ENCODE measurements at places on chromosomes 2 and 18.

DNA sequence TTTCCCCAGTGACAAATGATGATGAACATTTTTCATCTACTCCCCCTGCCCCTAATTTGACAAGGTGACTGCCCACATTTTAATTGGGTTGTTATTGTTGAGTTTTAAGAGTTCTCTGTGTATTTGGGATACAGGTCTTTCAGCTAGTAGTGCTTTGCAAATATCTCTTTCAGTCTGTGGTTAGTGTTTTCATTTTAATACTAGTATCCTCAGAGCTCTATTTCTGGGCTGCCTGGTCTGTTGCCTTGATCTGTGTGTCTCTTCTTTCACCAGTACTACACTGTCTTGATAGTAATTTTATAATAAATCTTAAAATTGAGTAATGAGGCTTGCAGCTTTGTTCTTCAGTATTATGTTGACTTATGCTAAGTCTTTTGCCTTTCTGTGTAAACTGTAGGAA lies 19.7 kb downstream of the EIF5B start:
- no peak for DNase-seq

GRCh38 chr2:54423213-54423612 lies 32.9 kb upstream of the SPTBN1 start:
- DNase-seq, result no peak

- no peak for DNase-seq
Observed at GRCh38 chr2:5140347-5140746, 551.8 kb upstream of the SOX11 start.

DNA sequence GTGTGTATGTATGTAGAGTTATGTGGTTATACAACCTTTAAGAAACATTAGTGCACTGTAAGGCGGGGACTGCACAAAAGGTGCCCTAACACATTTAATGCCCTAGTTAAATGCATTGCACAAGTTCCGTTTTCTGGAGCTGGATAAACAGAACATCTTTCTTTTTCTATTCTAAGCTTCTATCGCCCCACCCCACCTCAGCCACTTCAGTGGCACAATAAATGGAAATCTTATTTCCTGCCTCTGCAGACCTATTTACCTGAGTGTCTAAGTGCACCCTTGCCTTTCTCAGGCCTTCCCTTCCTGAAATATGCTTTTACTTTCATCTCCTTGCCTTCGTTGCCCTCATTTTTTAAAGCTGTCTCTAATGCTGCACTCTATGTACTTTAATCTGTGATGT lies 123.5 kb downstream of the TANC1 start:
- DNase-seq, result no peak

DNA sequence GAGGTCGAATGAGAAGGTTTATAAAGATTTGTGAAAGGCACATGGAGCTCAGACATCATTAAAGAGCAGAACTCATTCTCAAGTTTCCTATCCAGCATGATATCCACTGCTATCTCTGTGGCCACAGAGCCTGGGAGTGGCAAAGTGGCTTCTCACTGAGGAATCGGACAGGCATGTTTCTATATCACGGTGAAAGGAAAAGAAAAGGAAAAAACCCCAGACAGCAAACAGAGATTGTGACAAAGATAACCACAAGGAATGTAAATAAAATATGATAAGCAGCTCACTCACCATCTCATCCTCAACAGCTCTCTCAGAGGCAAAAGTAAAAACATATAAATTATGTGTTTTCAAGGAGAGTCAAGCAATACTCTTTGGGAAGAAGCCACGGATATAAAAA lies 2.5 kb downstream of the PID1 start:
- DNase-seq, result no peak

Data from omental fat pad (tissue), 4 donors.